ENCODE measurements at places on chromosomes 3 and 15.
A peak's percentile ranks its signal among the peaks of the same experiment; 100 is the strongest.

DNA sequence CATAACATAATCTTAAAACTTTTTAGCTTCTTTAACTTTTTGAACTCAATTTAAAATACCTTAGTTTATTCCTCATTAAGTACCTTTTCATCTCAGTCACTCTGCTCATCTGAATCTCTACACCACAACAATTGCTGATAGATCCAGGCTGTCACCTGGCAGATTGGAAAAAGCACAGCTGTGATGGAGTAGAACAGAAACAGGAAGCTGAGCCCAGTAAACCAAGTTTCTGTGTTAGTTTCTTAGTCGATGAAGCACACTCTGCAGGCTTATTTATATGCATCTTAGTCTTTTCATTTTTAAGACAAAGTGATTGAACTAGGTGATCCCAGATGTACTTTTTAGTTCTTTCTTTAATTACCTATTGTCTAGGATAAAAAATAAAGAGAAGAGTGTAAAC, 1398.0 kb upstream of the ALCAM start:
- no peak for DNase-seq

DNA sequence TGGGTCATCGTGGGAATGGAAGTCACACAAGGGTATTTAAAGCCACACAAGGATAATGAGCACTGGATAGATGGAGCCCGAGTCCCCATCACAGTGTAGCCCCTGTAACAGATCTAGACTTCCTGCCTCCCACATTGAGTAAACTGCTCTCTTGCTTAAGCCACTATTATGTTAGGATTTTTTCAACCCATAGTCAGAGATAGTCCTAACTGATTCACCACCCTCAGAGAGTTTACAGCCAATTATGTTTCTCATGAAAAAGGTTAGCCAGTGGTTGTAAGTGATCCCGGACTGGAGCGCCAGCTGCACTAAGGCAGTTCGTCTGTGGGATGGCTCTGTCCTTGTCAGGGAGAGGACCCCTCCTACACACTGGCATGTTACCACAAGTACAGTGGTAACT, 77.0 kb downstream of the KLF13 start:
- no peak for DNase-seq

DNA sequence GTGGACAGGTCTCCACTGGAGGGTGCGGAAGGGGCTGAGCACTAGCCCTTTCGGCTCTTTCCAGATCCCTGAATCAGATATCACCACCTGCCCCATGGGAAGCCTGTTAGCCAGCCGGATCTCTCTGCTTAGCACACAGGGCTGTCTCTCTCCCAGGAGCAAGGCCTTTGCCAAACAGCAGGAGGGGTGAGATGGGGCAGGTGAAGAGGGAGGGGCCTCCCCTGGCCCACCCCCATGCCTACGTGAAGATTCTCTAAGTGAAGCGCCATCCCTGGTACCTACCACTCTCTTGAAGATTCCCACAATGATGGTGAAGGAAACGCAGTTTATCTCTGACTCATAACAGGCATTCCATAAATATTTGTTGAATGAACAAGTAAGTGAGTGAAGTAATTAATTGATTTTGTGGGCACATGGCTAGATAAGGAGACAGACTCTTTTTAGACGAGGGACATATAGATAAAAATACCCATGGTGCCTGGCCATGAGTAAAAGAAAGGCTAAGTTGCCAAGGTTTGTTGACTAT, 19.6 kb upstream of the HCN4 start:
- DNase-seq = peak; percentile 57

- DNase-seq = peak; percentile 93
Measured at GRCh38 chr15:30903497-30904187, at the start of gene FAN1. Gene FAN1, plus strand, starts transcription at chr15:30903915. Its CDS starts 749 bp downstream, at chr15:30904664.

DNA sequence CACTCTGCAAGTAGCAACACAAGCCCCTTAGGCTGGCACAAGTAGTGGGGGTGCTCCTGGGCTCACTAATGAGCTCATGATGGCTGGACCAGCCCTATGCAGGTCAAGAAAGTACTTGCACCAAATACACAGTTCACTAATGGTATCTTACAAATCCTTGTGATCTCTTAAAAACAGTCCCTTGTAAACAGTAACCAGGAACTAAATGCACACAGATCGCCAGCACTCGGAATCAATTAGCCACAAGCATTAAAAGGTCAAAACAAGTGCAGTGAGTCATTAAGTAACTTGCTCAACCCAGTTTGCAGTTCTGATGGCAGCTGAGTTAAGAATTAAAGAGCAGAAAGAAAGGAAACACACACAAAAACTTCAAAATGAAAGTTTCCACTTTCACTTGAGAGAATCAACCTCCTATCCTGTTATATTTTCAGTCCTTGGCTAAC, 43.2 kb downstream of the ARHGEF3 start:
- DNase-seq = peak; percentile 64

- DNase-seq = no peak
Measured at GRCh38 chr3:150449169-150449721, 41.1 kb downstream of the TSC22D2 start.

DNA sequence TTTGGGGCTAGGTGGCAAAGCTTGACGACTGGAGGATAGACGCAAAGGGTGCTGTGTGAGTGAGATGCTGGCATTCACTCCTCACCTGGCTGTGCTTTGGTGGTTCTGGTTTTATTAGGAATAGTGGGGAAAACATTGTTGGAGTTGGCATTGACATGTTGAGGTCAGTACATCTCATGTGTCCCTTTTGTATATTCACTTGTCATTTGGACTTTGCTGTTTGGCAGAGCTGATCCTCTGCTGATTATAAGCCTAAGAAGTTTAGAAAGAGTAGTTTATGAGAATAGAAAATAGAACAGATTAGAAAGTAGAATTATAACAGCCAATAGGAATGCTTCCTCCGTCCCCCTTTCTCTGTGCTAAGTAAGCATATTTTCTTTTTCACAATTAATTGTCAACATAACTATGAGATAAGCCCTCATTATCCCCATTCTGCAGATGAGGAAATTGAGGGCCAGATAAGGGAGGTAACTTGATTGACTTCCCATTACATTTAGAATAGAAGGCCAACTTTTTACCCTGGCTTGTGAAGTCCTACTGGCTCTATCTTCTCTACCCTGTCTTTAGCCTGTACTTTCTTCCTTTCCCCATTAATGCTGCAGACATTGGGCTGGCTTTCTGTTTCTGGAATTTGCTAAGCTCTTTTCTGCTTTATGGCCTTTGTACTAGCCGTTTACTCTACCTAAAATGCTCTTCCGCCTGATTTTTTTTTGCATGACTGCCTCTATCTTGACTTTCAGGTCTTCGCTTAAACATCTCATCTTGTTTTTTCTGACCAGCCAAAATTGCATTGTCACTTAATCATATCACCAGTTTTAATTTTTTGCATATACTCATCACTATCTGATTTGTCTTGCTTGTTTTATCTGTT, 12.8 kb downstream of the ITPR1 start:
- no peak for DNase-seq

DNA sequence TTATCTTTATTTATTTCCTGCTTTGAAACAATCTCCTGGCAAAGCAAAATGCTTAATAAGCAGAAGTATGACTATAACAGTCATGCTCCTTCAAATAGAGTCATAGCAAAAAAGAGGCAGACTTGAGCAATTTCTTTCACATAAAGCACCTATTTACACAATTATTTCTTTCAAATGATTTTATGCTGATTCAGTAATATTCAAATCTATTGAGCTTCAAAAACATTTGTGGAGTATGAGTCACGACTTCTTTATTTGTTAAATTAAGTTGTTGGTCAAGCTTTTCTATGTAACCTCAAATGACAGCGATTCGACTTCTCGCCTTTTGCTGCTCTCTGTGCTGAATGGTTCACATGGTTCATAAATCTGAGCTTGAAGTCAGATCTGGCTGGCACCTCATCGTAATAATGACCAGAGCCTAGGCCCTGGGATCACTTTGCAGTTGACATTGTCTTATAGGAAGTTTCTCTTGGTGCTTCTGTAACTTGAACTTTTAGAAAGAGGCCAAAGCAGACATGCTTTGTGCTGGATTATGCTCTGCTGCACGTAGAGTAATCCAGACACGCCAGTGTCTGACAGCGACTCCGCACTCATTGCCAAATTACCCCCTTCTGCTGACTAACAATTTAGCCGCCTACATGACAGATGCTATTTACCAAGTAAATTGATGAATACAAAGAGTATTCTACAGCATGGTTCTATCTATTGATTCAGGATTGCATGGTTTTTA, 139.0 kb downstream of the MCTP2 start:
- no peak for DNase-seq

DNA sequence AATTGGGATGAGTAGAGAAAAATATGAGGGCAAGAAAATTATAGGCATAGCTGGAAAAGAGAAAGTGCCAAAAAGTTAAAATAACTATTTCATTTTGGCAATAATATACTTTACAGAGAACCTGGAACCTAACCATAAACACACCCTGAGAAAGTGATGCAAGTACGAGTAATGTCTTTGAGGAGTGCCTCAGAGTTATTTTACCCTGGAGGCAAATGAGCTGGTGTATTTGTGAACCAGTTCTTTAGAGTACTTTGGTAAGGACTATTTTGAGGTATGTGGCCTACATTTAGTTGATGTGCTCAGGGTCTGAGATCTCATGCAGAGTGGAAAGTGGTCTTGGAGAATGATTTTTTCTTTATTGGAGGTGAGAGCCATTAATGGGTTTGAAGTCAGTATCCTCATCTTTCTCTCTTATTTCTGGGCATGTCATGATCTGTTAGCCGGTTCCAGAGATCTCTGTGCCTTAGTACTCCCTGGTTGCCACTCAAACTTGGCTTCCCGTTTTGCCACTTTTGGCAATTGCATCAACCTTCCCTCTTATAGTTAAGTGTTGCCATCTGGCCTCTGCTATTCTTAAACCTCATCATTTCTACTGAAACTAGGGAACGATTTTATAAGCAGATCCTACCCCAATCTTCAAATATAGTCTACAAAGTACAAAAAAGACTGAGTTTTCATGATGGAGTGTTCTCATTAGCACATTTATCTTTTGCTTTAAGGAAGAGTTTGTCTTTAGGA, 145.7 kb downstream of the EPHA6 start:
- peak; percentile 45 for DNase-seq

- DNase-seq = no peak
Measured at GRCh38 chr3:13045904-13046568, 27.2 kb downstream of the IQSEC1 start.

DNA sequence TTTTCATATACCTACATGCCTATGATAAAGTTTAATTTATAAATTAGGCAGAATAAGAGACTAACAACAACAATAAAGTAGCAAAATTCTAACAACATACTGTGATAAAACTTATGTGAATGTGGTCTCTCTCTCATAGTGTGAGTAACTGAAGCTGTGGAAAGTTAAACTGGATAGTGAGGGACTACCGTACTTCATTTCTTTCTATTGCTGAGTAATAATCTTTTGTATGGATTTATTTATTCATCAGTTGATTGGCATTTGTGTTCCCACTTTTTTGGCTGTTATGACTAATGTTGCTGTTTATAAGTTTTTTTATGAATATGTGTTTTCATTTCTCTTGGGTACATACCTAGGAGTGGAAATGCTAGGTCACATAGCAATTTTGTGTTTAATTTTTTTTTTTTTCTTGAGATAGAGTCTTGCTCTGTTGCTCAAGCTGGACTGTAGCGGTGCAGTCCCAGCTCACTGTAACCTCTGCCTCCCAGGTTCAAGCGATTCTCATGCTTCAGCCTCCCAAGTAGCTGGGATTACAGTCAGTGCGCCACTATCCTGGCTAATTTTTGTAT, 41.0 kb downstream of the RNF111 start:
- DNase-seq = no peak

- no peak for DNase-seq
Measured at GRCh38 chr3:127566833-127567232, 23.7 kb downstream of the TPRA1 start.

DNA sequence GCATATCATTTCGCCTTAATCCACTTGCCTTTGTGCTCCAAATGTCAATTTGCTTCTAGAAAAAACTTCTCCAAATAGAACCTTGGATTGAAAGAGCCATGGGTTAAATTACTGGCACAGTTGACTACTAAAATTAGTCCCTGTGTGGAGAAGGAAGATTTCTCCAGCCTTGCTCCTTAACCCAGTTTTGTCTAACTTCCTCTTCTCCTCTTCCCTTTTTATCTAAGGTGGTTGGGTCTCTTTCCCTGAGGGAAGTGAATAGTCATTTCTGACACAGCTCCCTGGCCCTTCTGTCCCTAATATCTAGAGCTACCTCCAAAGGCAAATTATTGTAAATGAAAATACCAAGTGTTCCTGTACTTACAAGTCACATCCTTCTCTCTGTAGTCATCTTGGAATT, 527.9 kb upstream of the TBL1XR1 start:
- DNase-seq = no peak

DNA sequence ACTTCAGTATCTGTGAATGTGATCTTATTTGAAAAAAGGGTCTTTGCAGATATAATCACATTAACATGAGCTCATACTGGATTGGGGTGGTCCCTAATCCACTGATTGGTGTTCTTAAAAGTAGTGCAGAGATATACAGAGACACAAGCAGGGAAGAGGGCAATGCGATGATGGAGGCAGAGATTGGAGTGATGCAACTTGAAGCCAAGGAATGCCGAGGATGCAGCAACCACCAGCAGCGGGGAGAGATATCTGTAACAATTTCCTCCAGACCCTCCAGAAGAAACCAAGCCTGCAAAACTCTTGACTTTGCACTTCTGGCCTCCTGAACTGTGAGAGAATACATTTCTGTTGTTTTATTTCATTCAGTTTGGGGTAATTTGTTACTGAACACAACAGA, 171.0 kb upstream of the MBNL1 start:
- DNase-seq = no peak

DNA sequence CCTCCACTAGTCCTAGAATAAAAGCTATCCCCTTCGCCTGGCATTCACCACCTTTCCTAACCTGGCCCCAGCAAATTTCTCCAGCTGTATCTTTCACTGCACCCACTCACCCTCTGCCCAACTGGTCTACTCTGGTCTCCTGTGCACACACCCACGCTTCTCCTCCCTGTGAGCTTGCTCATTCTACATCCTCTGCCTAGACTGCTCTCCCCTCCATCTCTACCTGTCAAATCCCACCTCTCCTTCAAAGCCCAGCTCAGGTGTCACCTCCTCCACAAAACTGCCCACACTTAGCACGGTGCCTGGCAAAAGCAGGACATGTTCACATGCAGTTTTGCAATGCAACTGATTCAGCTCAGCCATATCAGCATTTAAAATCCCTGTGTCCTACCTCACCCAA, 45.8 kb upstream of the NTRK3 start:
- DNase-seq = no peak

DNA sequence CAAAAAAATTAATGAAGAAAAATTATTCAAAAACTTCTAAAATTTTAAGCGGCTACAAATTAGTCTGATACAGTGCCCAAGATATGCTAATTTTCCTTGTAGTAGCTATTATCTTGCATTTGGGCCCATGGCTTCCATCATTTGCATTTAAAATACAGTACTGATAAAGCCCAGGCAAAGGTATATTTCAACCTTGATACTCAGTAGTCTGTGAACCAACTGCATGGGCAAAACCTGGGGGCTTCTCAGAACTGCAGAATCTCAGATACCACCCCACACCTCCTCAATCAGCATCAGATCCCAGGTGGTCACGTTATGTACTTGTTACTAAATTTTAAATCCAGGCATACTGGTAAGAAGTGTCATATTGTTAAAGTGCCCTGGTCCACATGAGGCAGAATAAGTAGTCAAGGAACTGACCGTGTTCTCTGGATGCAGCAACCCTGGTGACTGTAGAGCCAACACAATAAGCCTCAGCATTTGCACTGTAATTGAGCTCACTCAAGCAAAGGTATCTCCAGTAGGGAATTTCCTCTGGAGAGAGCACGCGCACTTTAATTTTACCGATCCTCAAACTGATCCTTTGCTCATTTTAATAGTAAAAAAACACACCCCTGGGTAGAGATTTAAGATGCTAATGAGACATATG, 31.9 kb downstream of the ZNF385D start:
- no peak for DNase-seq
